ENCODE measurements at places on chromosomes 2 and 18.

DNA sequence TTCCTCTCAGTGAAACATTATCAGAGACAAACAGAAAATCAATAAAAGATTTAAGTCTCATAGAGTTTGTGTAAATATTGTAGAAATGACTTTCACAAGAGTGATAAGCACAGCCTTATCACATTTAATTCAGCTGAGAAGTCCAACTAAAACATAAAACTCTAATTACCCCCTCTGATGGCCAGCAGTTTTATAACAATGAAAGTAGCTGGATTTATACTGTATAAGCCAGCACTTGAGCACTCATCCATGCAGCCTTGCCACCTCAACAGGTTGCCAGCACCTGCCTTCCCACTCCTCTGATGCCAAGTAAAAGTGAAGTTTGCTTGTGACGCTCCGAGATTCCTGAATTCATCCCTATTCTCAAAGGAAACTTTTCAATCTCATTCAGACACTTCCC is 103.0 kb upstream of the STK39 start:
- no peak for DNase-seq

DNA sequence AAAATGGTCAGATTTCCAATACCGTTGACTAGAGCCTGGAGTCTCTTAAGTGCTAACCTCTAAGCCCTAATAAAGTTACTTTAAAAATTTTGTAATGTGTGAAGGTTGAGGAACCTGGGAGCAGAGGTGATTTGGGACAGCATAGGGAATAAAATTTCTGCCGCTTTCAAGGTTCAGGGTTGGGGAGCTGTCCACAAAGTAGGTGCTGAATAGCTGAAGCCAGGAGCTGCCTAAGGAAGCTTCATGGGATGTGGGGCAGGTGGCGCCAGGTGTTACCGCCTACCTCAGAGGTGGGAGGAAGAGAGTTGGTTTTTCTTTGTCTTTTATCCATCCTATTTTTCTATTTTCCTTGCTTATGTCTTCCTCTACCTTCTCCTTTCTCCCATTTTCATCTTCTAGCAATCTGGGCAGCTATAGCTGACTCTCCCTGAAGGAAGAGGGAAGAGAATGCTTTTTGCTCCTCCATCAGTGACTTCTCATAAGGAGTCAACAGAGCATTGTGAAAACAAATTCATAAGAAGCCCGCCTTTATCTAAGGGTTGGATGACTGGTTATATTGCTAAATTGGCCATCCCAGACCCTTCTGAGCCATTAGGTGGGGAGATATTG is 178.7 kb downstream of the CLIP4 start:
- DNase-seq, result peak; percentile 38

- no peak for DNase-seq
Observed at GRCh38 chr2:42752314-42752713, 11.6 kb downstream of the OXER1 start.

DNA sequence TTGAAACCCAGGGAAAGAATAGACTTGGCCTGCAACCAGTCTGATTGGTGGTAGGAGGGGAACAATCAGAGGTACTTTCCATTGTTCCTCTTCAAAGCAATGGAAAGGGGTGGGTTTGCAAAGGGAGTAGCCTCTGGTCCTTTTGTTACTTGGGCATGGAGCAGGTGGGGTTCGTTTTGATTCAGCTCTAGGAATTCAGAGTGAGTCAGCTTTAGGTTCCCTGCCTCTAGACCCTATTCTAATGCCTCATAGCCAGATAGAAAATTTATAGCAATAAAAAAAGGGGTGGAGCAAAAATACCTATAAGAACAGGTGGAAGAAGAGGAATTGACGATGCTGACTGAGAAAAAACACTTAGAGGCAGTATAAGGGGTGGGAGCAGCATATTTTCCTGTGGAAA is 636.4 kb downstream of the PLCL1 start:
- no peak for DNase-seq

- DNase-seq, result no peak
Observed at GRCh38 chr2:25362434-25363145, 20.9 kb upstream of the DNMT3A start.

DNA sequence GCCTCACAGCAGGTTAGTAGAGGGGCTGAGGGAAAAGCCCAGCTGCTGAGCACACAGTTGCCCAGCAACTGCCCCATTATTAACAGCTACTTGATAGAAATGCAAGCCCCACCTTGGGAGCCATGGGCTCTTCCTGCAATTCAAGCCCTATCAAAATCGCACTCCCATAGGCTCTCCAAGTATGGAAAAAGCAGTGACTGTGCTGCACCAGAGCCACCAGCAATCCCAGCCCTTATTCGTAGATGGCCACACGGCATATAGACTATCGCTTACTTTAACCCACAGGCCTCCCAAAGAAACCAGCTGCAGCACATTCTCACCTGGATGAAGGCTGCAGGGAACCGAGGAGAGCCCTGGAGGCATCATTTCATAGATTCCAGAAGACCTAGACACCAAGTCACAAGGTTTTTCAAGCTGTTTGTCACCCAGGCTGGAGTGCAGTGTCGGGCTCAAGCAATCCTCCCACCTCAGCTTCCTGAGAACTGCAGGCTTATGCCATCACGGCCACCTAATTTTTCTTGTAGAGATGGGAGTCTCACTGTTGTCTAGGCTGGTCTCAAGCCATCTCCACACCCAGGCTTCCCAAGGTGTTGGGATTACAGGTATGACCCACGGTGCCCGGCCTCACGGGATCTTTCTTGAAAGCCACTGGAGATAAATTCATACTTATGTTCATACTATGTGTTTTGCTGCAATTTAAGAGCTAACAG is 11.3 kb downstream of the NCL start:
- DNase-seq, result no peak

DNA sequence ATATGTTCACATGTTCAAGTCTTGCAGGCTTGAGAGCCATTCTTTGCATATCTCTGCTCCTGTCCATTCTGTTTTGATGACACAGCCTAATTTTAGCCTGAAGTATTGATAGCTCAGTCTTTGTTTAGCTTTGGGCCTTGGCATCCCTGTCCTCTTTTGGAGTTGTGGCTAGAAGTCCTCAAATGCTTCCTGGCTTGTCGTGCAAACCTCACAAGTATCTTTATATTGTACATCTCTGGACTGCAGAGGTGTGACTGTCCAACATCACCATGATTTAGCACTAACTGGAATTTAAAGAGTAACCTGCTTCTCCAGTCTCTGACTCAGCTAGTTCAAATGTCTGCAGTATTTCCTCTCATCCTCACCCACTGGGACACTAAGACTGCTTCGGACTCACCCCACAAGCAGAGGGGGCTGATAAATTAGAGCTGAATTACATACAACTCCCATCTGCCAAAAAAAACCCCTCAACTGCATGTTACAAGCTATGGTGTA is 11.7 kb downstream of the PFN4 start:
- peak; percentile 20 for DNase-seq

GRCh38 chr2:143940720-143941119 is 579.2 kb downstream of the ZEB2 start:
- DNase-seq, result no peak

DNA sequence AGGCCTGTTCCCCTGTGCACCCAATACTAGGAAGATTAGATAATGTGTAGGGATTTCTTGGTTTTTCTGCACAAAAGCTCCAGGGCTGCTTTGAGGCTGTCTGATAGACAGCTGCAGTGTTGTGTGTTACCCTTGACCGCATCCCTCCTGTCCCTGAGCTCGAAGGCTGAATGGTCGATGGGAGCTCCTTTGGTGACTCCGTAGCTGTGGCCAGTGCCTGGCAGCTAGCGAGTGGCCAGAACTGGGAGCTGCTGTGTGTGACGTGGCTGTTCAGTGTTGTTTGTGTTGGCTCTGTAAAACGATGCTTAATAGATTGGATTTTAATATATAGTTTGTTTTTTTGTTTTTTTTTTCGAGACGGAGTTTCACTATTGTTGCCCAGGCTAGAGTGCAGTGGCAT is 170.0 kb downstream of the AGAP1 start:
- DNase-seq, result no peak

DNA sequence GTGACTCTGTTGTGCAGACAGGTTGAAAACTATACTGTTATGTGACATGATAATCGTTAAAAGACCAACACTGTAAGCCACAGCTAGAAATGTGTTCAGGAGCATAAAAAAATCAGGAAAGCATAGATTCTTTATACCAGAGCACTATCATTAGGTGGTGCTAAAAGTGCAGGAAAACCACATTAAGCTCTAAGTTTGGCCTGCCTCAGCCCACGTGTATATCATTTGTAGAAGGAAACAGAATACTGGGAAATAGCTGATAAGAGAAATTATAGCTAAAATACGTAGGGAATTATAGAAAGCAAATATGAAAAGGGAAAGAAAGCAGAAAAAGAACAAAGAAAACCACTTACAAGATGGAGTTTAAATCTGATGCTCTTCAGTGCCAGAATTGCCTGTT is 26.5 kb upstream of the C2orf74 start:
- DNase-seq, result peak; percentile 21

- peak; percentile 73 for DNase-seq
Observed at GRCh38 chr18:22466608-22467395, 49.1 kb upstream of the CTAGE1 start.

DNA sequence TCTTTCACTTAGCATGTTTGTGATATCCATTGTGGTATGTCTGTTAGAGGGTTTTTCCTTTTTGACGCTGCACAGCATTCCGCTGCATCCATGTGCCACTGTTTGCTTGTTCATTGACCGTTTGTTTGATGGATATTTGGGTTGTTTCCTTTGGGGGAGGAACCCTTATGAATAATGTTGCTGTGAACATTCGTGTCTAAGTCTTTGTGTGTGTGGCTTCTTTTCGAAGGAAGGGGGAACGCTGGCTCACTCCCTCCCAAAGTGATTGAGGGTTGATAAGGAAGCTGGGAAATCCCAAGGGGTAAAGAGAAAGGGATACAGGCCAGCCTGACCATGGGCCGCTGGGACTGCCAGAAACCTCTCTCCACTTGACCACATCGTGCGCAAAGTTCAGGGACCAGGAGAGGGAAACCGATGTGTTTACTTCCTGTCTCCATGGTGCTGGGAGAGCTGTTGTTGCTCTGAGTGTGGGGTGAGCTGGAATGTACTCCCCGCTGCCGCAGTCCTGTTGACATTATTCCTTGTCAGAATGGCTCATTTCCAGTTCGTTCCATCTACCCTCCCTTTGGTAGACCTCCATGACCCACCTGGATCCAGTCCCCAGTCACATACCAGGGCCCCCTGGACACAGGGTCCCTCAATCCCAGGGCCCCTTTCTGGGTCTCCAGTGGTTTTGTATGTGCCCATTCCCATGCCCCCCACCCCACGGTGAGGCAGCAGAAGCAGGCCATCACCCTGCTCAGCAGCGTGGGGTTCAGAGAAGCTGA is 39.6 kb downstream of the HS1BP3 start:
- DNase-seq, result peak; percentile 94

DNA sequence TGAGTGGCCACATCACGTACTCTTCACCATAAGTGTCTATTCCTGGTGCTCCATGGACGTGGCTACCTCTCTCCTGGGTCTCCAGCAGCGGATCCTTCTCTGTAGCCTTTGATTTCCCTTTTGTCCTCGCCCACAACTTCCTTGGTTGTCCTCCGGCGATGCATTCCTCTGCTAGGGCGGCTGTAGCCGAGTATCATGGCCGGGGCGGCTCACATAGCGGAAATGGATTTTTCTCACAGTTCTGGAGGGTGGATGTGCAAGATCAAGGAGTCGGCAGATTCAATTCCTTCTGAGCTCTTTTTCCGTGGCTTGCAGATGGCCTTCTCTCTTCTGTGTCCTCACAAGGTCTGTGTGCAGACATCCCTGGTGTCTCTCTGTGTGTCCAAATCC is 35.7 kb downstream of the ACKR3 start:
- no peak for DNase-seq

- DNase-seq, result no peak
Observed at GRCh38 chr2:30872797-30873196, 65.6 kb upstream of the CAPN13 start.

DNA sequence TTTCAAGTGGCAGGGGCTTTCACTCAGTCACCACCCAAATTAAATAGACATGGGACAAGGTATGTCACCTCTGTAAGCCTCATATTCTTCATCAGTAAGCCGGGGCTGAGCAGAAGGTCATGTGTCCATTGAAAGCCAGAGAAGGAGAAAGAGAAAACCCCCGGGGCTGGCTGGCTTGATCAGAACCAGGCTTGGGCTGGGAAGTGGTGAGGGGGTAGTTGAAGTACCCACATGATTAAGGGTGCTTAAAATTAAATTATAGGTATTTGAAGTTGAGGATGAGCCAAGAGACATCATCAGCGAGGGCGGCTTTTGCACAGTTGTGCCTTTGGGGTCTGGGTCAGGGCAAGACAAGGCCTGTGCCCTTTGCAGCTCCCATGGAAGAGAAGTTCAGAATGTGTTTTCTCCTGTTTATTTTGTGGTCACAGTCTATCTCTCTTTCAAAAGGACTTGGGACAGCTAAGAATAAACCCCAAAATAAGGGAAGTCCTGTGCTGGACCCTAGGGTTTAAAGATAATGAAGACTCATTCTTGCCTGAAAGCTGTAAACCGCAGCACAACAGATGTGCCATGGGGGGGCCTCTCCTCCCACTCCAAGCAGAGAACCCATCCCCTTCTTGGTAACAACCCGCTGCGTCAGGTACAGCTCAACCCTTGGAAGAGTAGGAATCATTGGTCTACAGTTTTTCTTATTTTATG is 10.7 kb downstream of the DBI start:
- no peak for DNase-seq

DNA sequence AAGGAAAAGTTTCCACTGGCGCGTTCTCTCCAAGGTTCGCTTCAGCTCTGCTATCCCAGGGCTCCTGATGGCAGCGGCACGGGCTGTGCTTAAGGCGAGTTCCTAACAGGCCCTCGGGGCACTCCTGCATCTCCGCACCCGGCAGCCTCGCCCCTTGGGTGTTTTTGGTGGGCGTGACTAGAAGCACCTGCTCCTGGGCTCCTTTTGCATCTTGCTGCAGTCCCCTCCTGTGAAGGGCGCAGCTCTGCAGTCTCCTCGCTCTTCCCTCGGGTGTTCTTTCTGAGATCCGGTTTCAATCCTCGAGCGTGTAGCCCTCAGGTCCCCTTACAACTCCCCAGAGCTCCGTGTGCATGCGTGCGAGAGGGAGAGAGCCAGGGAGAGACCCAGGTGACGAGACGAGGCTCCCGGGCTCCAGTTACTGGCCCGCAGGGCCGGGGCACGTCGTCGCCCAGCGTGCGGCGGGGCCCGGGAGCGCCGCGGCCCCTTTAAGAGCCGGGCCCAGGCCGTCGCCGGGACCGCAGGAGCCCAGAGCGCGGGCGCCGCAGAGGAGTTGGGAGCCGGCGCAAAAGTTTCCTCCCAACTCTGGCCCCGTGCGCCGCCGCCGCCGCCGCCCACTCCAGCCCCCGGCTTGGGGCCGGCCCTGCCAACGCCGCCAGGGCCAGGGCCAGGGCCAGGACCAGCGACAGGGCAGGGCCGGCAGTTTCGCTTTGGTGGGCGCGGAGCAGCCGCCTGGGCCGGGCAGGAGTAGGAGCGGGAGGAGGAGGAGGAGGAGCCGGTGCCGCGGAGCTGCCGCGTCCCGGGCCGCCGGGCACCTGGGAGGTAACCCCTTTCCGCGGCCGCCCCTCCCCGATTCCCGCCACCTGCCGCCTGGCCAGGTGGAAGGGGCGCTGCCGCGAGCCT is at the start of gene PARD3B:
Gene PARD3B, plus strand, starts transcription at position 515 of the 900 bp plus-strand sequence. CDS start 525 bp downstream, outside the sequence.
- peak; percentile 61 for DNase-seq
